Stimulated activated CD8-positive, alpha-beta memory T cell treated with anti-CD3 and anti-CD28 coated beads, Interleukin-12 subunit alpha, Interleukin-12 subunit beta, amount 100 ng/mL, for 4 hours (primary cell): ENCODE measurements at places on chromosomes 6 and 20.

- no peak for DNase-seq
Observed at GRCh38 chr20:52312132-52312729, 120.7 kb upstream of the ZFP64 start.

- DNase-seq: no peak
Observed at GRCh38 chr6:163533443-163533842, 118.9 kb downstream of the QKI start.

DNA sequence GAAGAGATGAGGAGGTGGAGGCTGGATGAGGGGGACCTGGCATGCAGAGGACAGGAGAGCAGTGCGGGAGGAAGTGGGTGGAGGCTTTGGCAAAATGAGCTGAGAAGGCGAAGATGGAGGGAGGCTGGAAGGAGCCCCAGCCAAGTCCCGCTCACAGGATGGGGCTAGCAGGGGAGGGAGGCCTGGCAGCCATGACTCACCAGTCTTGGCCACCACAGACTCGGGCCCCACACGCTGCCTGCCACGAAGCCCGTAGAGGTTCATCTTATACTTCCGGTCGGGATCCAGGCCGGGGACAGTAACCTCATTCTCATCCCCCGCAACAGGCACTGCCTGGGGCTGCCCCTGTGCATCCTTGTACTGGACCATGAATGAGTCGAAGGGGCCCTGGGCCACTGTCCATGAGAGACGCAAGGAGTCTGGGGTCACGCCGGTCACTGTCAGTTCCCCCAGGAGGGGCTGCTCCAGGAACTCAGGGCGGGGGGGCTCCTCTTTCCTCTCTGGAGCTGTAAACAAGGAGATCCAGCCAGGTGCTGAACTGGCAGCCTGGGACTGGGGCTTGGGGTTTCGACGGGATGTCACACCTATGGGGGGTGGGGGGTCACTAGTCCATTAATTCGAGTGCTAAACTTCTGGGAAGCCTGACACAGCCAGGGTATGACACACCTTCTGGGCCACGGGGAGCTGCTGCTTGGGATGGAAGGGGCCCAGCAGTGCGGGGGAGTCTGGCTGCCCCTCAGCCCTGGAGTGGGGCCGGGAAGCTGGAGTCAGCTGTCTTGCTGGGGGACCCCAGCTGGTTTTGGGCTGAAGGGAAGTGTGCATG lies 27.8 kb downstream of the TNXB start:
- no peak for DNase-seq

- no peak for DNase-seq
Observed at GRCh38 chr6:152572338-152573088, 64.6 kb downstream of the SYNE1 start.

DNA sequence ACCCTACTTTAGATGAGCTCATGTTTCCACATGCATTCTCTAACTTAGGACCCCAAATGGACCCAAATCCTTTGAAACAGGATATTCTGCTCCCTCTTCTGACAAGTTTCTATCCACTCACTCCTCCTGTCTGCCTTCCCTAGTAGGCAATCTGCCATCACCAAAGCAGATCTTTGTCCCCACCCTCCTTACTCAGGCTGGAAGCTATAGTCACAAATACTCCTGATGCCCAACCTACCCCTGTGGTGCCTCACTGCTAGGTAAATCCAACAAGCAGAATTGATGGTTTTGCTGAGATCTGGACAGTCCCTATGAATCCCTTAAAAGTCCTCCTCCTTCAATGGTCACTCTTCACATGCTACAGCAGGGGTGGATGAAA lies 21.7 kb downstream of the ELOVL5 start:
- no peak for DNase-seq

GRCh38 chr20:57372157-57372556 lies 19.0 kb upstream of the RBM38 start:
- no peak for DNase-seq

- no peak for DNase-seq
Observed at GRCh38 chr6:56808871-56809359, 146.0 kb upstream of the BEND6 start.

DNA sequence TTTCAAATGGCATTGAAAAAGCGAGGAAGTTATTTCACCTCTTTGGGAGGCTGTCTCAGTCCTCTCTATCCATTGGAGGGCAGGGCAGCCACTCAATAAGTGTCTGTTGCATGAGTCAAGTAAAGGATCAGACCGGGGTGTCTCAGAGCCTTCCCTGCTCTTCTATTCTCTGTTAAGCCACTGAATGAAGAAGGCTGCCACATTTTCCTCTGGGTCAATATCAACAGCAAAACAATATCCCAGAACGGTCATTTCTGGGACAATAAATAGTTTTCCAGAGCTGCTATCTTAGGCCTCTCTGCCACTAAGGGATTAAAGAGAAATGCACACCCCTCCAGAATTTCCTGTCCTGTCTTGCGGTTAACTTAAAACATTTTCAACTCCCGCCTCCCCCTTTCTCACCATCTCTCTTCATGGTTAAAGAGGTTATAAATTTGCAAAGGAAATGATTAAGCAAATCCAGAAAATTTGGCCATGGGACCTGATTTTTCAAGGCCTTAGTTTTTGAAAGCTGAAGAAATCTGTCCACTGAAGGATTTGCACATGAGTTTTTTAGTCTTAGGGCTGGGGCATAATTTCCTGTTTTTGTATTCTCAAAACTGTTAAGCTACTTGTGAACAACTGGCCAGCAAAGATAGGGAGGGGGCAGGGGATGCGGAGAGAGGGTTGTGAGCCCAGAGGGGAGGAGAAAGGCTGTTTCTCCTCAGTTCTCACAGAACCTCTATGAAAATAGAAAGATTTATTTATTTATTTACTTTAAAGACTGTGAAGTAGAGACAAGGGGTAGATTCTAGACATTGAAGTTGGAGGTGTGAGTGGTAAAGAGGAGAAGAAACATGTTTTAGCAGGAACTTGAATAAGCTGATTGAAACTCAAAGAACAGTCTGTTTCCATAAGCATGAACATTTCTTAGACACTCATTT lies 135.7 kb downstream of the BCAS1 start:
- DNase-seq: no peak
